ENCODE measurements at places on chromosomes 6 and 20.

DNA sequence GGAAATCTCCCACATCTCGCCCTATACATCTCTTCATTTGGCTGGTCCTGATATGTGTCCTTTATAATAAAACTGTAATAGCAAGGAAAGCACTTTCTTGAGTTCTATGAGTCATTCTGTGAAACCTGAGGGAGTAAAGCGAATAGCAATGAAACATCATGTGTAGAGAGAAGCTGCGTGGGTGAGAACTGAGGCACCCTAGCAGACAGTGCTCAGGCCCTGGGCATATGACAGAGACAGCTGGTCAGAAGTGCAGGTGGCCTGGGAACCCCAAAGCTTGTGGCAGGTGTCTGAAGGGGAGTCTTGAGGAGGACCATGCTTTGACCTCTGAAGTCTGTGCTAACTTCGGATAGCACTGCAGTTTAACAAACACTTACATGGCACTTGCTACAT is 1.3 kb upstream of the BLOC1S5 start:
- DNase-seq: no peak

DNA sequence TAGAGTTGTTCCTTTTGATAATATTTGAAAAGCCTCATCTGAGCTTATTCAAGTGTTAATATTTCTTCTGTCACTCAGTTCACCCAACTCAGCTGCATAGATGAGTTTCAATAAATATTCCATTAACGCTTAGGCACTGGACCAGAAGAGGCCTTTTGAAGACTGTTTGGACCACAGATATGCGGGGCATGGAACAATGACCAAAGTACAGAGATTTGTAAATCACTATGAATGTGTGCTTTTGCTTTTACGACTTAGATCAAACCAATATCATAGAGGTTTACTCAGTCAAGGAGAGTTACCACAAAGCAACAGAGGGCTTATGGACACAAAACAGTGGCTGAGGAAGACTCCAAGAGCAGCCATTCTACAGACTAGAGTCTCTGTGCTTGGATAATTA is 99.9 kb downstream of the RTN4IP1 start:
- peak; percentile 40 for DNase-seq

DNA sequence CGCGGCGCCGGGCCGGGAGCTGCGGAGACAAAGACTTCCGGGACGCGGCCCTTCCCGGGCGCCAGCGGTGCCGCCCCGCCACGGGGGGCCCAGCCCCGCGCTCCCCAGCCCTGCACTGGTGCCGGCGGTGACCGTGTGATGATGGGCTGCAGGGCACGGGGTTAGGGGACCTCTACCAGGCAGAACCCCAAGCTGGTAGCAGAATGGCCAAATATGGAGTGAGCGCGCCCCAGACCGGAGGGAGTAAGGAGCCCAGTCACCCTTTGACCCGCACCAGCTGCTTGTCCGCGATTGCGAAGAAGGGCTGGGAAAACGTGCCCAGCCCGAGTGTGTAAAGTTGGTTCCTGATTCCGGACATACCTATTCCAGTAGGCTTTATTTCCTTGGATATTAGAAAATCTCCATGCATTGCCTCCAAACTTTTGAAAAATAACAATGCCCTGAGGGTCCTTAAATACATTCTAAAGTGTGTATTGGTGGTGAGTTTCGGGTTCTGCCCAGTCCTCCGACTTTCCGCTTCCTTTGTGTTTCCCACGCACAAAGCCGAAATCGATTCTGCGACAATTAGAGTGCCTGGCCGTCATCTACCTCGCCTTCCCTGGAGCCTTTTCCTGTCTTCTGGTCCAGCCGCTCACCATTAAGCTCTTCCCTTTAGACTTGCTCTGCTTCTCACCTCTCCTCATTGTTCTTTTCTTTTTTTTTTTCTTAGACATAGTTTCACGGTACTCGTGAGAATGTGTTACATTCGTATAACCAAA is 1.1 kb downstream of the ABRACL start:
- peak; percentile 58 for DNase-seq

DNA sequence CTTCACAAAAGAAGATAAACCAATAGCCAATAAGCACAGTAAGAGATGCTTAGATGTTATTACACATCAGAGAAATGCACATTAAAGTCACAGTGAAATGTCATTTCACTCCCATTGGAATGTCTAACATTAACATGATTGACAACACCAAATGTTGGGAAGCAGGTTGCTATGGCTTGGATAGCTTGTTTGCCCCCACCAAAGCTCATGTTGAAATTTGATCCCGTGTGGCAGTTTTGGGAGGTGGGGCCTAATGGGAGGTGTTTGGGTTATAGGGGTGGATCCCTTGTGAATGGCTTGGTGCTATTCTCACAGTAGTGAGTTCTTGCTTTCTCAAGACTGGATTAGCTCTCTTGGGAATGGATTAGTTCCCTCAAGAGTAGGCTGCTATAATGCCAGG is 44.8 kb downstream of the MRAP2 start:
- no peak for DNase-seq

- DNase-seq: no peak
These were observed 136.5 kb upstream of the AKAP12 start for GRCh38 chr6:151103266-151103665.

- no peak for DNase-seq
These were observed 221.9 kb upstream of the CDH4 start for GRCh38 chr20:61030130-61030529.

DNA sequence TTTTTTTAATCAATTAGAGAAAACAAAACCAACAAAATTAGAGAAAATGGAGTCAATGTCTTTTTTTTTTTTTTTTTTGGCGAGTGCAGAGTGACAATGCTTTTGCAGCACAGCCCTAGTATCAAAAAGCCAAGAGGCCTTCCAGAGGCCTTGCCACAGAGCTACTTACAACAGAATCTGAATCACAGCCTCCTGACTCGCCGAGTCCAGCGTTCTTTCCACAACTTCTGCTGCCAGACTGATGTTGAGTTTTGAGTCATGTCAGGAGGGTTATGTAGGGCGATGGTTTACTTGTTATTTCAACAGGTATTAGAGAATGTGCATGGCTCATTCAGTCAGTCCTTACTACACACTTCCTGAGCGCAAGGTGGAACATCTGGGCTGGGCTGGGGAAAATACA is 88.6 kb downstream of the FNDC1 start:
- DNase-seq: peak; percentile 71

GRCh38 chr6:128463942-128464341 is 56.5 kb downstream of the PTPRK start:
- peak; percentile 26 for DNase-seq

DNA sequence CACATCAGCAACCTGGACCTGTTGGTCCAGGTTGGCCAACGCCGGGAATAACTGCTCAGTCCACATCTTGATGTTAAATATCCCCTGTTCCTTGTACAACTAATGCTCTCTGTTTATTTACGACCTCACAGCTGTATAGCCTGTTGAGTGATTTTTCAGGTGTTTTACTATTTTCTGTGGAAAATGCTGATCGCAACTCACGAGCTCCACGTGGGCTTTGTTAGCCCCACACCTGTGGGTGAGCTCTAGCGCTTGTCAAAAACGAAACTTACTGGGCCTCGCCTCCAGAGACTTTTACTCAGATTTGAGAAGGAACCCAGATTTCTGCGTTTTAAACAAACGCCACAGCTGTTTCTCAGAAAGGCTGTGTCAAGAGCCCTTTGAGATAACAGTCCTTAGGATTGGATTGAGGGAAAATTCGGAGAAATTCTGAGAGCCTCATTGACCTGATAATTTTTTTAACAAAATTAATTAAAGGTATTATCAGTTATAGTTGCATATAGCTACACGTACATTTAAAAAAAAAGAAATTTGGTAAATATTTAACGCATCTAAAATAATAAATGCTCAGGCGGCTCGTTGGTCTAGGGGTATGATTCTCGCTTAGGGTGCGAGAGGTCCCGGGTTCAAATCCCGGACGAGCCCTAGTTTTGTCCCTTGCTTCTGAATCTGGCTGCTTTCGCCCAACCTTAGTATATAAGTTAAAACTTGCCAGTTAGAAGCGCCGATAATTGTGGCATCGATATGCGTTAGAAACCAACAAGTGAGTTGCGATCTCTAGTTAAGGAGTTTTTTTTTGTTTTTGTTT is 16.7 kb downstream of the HMGN4 start:
- peak; percentile 68 for DNase-seq

GRCh38 chr6:109093732-109094415 is 772 bp downstream of the SESN1 start:
- no peak for DNase-seq

GRCh38 chr6:65819152-65819551 is 112.1 kb upstream of the EYS start:
- DNase-seq: no peak

- no peak for DNase-seq
These were observed 44.6 kb upstream of the HDDC2 start for GRCh38 chr6:125346201-125346925.
